Karpas-422 (cell line): ENCODE measurements at places on chromosomes 6 and 20. TPM values are rescaled to one million over a fixed set of nuclear protein-coding genes. Genes with fewer than 3 reads are reported as not detected.

PRDM13 gene
- total RNA-seq = not detected in 2 replicates

MRAP2 gene
- not detected in 2 replicates for total RNA-seq

RNGTT gene
- total RNA-seq = 33.2 and 35.9 TPM in 2 replicates

GRCh38 chr6:136486357-136486756 lies 63.9 kb downstream of the MAP7 start:
- no peak for DNase-seq
- H3K27me3 ChIP-seq = no peaks in the 10 kb centered on the region
- H3K27ac ChIP-seq = no peak overlapping the region
- no peaks in the 10 kb centered on the region for H3K36me3 ChIP-seq
- H3K4me1 ChIP-seq = no peaks in the 10 kb centered on the region

- H3K36me3 ChIP-seq = no peaks in the 10 kb centered on the region
- peaks cover 27% of the 10 kb centered on the region for H3K4me1 ChIP-seq
- no peaks in the 10 kb centered on the region for H3K27me3 ChIP-seq
- no peak overlapping the region for H3K27ac ChIP-seq
Observed at GRCh38 chr20:58514321-58515232, 622 bp downstream of the APCDD1L start.

GRCh38 chr6:13282393-13283069 lies 45.8 kb downstream of the TBC1D7 start:
- no peaks in the 10 kb centered on the region for H3K36me3 ChIP-seq
- DNase-seq = no peak
- H3K27ac ChIP-seq = no peak overlapping the region
- peaks cover 20% of the 10 kb centered on the region for H3K4me1 ChIP-seq

GRCh38 chr20:8356806-8357205 lies 224.7 kb downstream of the PLCB1 start:
- H3K36me3 ChIP-seq = no peaks in the 10 kb centered on the region
- H3K4me1 ChIP-seq = no peaks in the 10 kb centered on the region
- DNase-seq = no peak

DNA sequence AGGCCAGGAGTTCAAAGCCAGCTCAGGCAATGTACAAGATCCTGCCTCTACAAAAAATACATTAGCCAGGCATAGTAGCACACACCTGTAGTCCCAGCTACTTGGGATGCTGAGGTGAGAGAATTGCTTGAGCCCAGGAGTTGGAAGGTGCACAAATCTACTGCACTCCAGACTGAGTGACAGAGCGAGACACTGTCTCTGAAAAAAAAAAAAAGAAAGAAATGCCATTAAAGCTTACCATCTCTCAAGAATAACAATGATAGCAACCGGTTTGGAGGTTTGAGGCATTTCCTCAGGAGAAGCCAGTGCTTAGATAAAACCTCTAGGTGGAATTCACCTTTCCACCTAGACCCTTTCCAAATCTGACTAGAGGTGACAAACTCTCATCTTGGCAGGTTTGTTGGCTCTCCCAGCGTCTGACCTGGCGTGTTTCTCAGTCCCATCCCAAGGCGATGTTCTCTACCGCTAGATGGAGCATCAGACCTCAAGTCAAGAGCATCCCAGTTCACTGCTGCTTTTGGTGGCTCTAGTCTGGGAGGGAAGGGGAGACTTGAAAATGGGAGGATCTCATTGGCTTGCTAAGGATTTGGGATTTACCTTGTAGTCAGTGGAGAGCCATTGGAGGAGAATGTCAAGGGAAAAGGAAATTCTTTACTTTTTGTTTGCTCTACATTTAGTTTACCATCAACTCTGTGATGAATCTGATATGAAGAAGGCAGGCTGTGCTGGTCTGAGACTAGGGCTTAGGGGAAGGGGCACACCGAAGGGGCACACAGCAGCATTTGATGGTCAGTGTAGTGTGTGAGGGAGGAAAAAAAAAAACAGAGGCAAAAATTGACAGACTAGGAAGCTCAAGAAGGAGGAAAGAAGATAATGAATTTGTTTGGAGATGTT lies 67.9 kb downstream of the NCOA7 start:
- peaks cover 9% of the 10 kb centered on the region for H3K36me3 ChIP-seq
- no peak overlapping the region; the same call in 1 of the 2 replicates for H3K27ac ChIP-seq
- no peaks in the 10 kb centered on the region for H3K27me3 ChIP-seq
- H3K4me1 ChIP-seq = peaks cover 8% of the 10 kb centered on the region

HLA-DQB1 gene
- total RNA-seq = 79.1 and 126 TPM in 2 replicates

PNPLA1 gene
- total RNA-seq = not detected in 2 replicates

HSPA1B gene
- total RNA-seq = 78.6 and 143 TPM in 2 replicates

DNA sequence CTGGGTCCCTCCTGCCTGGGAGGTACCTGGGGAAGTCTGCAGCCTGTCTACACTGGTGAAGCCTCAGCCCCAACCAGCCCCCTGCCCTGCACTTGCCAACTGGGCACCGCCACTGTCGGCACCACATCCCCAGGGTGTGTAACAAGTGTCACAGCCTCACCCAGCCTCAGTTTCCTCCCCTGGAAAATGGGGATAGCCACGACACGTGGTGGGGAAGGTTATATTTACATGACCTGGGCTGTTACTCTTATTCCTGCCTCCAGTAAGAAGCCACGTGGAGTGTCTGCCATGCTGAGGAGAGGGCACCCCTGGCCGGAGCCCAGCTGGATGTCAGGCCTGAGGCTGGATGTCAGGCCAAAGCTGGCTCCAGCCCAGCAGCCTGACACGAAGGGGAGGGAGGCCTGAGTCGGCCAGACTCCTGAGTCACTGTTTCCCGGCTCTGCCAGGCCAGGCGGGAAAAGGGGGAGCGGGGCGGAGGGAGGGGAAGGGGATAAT lies 44.9 kb downstream of the SNAI1 start:
- no peak overlapping the region for H3K4me3 ChIP-seq
- H3K4me1 ChIP-seq = no peaks in the 10 kb centered on the region
- DNase-seq = no peak
- no peak overlapping the region for H3K27ac ChIP-seq

LTA gene
- total RNA-seq = 71.1 and 128 TPM in 2 replicates

DNA sequence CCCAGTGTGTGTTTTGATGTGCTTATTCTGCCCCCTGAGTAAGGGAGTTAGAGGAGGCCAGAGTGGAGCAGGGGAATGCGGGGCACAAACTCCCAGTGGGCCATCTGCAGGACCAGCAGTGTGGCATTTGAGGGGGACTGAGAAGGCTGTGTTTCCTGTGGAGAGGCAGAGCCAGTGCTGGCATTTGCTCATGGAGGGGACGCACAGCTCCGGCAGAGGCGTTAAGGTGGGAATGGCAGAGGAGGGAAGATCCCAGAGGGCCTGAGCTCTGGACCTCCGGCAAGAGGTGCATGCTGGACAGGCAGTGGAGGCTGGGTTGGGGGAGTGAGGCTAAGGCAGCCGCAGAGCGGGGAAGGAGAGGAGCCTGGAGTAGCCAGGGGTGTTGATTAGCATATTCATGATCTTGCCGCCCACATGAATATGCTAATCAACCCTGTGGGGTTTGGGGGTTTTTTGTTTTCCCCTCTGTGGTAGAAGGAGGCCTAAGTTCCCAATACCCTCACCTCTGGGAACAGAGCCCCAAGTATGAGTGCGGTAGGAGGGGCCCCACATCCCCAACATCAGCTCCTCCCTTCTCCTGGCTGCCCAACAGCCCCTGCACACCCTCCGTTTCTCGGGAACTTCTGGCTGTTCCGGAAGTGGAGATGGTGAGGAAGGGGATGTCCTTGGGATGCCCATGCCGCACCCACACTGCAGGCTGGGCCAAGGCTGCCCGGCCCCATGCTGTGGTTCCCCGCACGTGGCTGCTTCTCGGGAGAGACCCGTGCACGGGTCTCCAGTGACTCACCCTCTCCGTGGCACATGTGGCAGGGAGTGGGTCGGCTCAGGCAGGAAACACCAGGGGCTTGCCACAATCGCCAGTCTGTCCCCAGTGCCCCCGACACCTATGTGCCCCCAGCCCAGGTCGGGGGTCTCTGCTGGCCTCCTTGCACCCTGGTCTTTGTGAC lies 33.8 kb downstream of the DLGAP4 start:
- H3K4me1 ChIP-seq = no peaks in the 10 kb centered on the region
- no peaks in the 10 kb centered on the region for H3K27me3 ChIP-seq
- H3K27ac ChIP-seq = no peak overlapping the region
- no peak for DNase-seq

SOX4 gene
- 5.0 and 5.3 TPM in 2 replicates for total RNA-seq

GRCh38 chr6:12890171-12890790 lies 173.7 kb downstream of the PHACTR1 start:
- DNase-seq = peak; percentile 72
- no peaks in the 10 kb centered on the region for H3K4me1 ChIP-seq
- H3K27me3 ChIP-seq = no peaks in the 10 kb centered on the region; the same call in 1 of the 2 replicates
- no peak overlapping the region for H3K27ac ChIP-seq
- H3K4me3 ChIP-seq = no peak overlapping the region
- no peaks in the 10 kb centered on the region for H3K36me3 ChIP-seq

- H3K27me3 ChIP-seq = no peaks in the 10 kb centered on the region
- H3K4me1 ChIP-seq = no peaks in the 10 kb centered on the region
- H3K27ac ChIP-seq = no peak overlapping the region
- H3K4me3 ChIP-seq = no peak overlapping the region
- no peak for DNase-seq
Observed at GRCh38 chr6:131646249-131646670, 9.2 kb downstream of the ENPP3 start.

GRCh38 chr20:61289166-61289565 lies 37.1 kb downstream of the CDH4 start:
- no peak overlapping the region for H3K4me3 ChIP-seq
- no peak overlapping the region for H3K27ac ChIP-seq
- DNase-seq = no peak
- H3K36me3 ChIP-seq = no peaks in the 10 kb centered on the region
- H3K27me3 ChIP-seq = no peaks in the 10 kb centered on the region
- no peaks in the 10 kb centered on the region for H3K4me1 ChIP-seq

DNA sequence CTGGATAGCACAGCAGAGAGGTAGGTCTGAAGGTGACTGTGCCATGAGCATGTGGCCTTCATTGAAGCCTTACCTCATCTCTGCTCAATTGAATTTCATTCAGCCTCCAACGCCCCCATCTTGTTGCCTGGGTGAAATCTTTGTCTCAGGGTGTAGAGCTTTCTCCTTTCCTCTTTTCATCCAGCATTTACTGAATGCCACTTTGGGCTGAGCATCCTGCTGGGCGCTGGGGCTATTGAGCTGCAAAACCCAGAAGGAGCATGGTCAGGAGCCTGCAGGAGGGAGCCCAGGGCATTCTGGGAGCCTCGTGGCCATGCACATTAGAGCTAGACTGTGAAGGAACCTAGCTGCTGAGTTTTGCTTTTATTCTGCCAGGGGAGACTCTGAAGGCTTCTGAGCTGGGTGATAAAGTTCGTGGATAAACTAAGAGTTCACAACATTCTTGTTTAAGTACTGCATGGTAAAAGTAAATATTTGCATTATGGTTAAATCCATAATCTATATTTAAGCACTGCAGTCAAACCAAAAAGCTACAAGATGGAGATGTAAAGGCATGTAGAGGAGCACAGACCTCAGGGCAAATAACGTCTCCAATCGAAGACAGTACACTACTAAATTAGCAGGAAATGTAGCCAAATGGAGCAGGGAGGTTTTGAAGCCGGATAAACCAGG lies 13.2 kb upstream of the ASXL1 start:
- H3K27me3 ChIP-seq = no peaks in the 10 kb centered on the region
- peaks cover 12% of the 10 kb centered on the region for H3K4me1 ChIP-seq
- H3K4me3 ChIP-seq = no peak overlapping the region
- H3K36me3 ChIP-seq = no peaks in the 10 kb centered on the region
- H3K27ac ChIP-seq = peak overlapping the region; percentile 10; the same call in 1 of the 2 replicates

AGER gene
- 9.0 and 9.2 TPM in 2 replicates for total RNA-seq

- H3K36me3 ChIP-seq = no peaks in the 10 kb centered on the region
- no peak overlapping the region for H3K27ac ChIP-seq
- H3K4me3 ChIP-seq = no peak overlapping the region
- DNase-seq = no peak
- no peaks in the 10 kb centered on the region for H3K27me3 ChIP-seq
- H3K4me1 ChIP-seq = no peaks in the 10 kb centered on the region
Observed at GRCh38 chr20:15045246-15045645, 707.8 kb upstream of the FLRT3 start.

DNA sequence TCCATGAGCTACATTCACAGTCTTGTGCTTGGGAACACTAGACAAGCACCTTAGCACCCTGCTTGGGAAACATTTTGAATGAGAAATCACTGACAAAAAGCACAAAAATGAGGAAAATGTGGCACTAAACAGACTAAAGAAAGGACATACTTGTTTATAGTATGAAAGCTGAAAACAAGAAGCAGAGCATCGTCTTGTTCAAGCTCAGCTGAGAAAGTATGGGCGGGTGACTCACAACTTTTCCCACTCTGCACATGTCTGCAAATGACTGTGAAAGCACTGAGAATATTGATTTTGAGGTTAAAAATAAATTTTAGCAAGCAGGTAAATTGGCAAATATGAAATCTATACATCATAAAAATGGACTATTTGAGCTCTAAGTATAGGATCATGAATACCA lies 725.3 kb downstream of the COL12A1 start:
- no peaks in the 10 kb centered on the region for H3K4me1 ChIP-seq
- DNase-seq = no peak
- H3K27ac ChIP-seq = no peak overlapping the region
- H3K4me3 ChIP-seq = no peak overlapping the region
- no peaks in the 10 kb centered on the region for H3K27me3 ChIP-seq

CD24 gene
- 604 and 1,213 TPM in 2 replicates for total RNA-seq

DNA sequence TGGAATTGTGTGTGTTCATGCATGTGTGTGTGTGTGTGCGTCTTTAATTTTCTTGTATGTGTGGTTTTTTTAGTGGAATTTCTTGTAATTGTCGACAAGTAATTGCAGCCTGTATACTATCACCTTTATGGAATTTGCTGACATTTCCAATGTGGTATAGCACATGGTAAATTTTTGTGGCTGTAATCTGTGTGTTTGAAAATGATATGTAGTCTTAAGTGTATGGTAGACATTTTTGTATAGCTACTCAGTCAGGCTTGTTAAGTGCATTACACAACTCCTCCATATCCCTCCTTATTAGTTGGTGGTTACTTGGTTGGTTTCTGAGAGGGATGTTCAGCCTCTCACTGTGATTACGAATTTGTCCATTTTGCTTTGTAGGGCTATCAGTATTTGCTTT lies 384.5 kb upstream of the HSF2 start:
- H3K27ac ChIP-seq = no peak overlapping the region
- H3K4me3 ChIP-seq = no peak overlapping the region
- no peak for DNase-seq
- H3K4me1 ChIP-seq = no peaks in the 10 kb centered on the region
- no peaks in the 10 kb centered on the region for H3K27me3 ChIP-seq

PM20D2 gene
- 25.4 and 37.3 TPM in 2 replicates for total RNA-seq

DNA sequence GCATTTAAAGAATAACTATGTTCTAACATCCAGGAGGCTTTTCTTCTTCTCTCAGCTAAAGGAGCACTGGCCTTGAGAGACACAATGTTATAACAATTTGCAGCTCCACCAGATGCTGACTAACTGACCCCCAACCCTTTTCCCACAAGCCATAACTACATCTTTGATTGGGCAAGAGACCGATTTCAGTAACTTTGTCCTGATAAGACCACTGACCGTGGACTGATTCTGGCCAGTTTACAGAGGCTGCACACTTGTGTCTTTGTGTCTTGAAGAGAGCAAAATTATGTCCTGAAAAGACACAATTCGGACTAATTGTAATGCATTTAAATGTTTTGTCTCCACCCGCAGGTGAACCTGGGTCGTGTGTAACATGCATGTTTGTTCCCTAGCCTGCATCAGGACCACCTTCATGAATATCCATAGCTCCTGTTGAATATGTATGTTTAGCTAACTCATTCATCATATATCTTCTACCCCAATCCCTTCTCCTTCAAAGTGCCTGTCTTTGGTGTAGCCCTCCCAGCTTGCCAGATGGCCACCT lies 22.3 kb downstream of the ABRACL start:
- H3K36me3 ChIP-seq = no peaks in the 10 kb centered on the region
- H3K27ac ChIP-seq = no peak overlapping the region
- no peak overlapping the region for H3K4me3 ChIP-seq
- no peaks in the 10 kb centered on the region for H3K4me1 ChIP-seq

- no peaks in the 10 kb centered on the region for H3K27me3 ChIP-seq
- no peak for DNase-seq
- H3K4me1 ChIP-seq = peaks cover 5% of the 10 kb centered on the region
- H3K27ac ChIP-seq = no peak within 1 kb of the TSS
Observed at GRCh38 chr6:131950767-131951575, at the start of gene CCN2. Gene CCN2 (minus strand): TSS chr6:131951372. CDS start chr6:131951172, 200 bp downstream.
